ENCODE measurements at places on chromosomes 1 and 21.

- no peak for DNase-seq
These were observed 496.9 kb downstream of the NEGR1 start for GRCh38 chr1:71785450-71785849.

GRCh38 chr1:85584264-85584781 is 3.8 kb downstream of the CCN1 start:
- no peak for DNase-seq

GRCh38 chr1:41013796-41014195 is 7.7 kb downstream of the SLFNL1 start:
- DNase-seq = no peak

GRCh38 chr1:7225711-7226505 is 440.7 kb downstream of the CAMTA1 start:
- no peak for DNase-seq

DNA sequence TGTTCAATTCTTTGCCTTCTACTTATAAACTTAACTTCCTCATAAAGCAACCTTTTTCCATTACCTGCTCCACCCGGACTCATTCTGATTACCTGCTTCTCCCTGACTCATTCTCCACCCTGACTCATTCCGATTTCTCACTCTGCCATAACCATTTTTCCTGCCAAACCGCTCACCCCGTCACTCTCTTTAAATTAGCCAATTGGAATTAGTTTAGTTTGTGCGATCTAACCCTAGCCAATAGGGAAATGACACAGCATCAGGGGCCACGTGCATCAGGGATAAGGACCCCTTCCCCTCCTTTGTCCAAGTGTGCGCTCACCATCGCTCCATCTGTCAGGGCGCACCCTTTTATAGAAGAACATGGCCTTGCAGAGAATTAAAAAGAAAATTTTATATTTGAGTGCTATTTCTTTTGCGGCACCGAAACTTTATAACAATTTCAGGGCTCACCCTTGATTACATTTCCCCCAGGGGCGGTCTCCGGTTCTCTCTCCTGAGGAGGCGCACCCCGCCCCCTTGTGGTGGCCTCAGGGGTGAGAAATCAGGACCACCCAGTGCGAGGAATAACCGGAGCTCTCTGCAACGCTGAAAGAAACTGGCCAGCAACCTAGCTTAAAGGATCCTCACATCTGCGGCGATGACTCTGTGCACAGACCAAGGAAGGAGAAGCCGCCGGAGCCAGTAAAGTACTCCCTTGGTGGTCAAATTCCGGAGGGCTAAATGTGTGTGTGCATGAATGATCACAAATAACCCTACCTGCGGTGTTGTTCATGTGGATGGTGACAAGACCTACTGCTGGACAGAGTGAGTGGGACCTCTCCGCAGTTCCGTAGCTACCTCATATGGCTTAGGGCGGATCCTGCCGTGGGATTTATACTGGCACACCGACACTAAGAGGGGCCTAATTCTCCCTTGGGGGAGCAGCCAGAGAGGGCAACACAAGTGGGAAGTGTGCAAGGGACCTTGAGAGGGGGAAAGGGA is 30.3 kb upstream of the CBR3 start:
- no peak for DNase-seq

DNA sequence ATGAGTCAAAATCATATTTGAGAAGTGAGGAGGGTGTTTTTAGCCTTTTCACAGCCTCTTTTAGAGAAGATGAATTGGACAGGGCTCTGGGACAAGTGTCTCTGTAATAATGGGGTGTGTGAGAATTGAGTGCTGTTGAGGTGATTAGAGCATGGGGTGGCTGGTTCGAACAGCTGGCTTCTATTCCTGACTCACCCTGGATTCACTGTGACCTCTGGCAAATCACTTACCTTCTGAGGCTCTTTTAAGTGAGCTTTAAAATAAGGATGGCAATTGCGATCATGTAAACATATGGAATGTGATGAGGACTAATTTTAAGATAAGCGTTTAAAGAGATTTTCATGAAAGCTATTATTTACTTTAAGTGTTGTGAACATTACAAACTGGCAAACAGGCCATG is 243.4 kb downstream of the ADGRL2 start:
- DNase-seq = no peak
